ENCODE measurements at places on chromosomes 7 and 10. TPM values are rescaled to one million over a fixed set of nuclear protein-coding genes. Genes with fewer than 3 reads are reported as not detected.

NANOS1 gene
- polyA plus RNA-seq: 1.5 TPM

VSTM4 gene
- polyA plus RNA-seq: 3.1 TPM

WNT16 gene
- polyA plus RNA-seq: 0.05 TPM

MMRN2 gene
- polyA plus RNA-seq: 5.0 TPM
